SJCRH30 (cell line): ENCODE measurements at places on chromosomes 2 and 18. TPM values are rescaled to one million over a fixed set of nuclear protein-coding genes. Genes with fewer than 3 reads are reported as not detected.

MAP3K19 gene
- not detected in 2 replicates for total RNA-seq

GRCh38 chr2:205681401-205682238, 681 bp upstream of the NRP2 start:
- H3K36me3 ChIP-seq: no peaks in the 10 kb centered on the region
- peaks cover 16% of the 10 kb centered on the region for H3K4me1 ChIP-seq
- peak; percentile 45 for DNase-seq
- H3K4me3 ChIP-seq: peak overlapping the region; percentile 65

GRCh38 chr18:59140302-59140885, 710 bp downstream of the SEC11C start:
- no peak overlapping the region for H3K27ac ChIP-seq
- DNase-seq: peak; percentile 28
- peak overlapping the region; percentile 74 for H3K4me3 ChIP-seq
- H3K36me3 ChIP-seq: no peaks in the 10 kb centered on the region
- no peaks in the 10 kb centered on the region for H3K27me3 ChIP-seq
- no peaks in the 10 kb centered on the region for H3K4me1 ChIP-seq

GALNT14 gene
- not detected in 2 replicates for total RNA-seq

- H3K36me3 ChIP-seq: no peaks in the 10 kb centered on the region
- DNase-seq: no peak
- H3K27me3 ChIP-seq: no peaks in the 10 kb centered on the region
- no peak overlapping the region for H3K4me3 ChIP-seq
Measured at GRCh38 chr2:168600949-168601348, 144.9 kb downstream of the CERS6 start.

- H3K4me3 ChIP-seq: no peak overlapping the region
- peaks cover 6% of the 10 kb centered on the region; the same call in 1 of the 2 replicates for H3K4me1 ChIP-seq
- H3K27ac ChIP-seq: no peak overlapping the region
- no peaks in the 10 kb centered on the region for H3K27me3 ChIP-seq
Measured at GRCh38 chr2:101609433-101609832, 88.1 kb upstream of the MAP4K4 start.

- no peaks in the 10 kb centered on the region for H3K4me1 ChIP-seq
- no peak for DNase-seq
- no peaks in the 10 kb centered on the region for H3K27me3 ChIP-seq
- no peak overlapping the region for H3K27ac ChIP-seq
- no peaks in the 10 kb centered on the region for H3K36me3 ChIP-seq
- no peak overlapping the region for H3K4me3 ChIP-seq
Measured at GRCh38 chr2:100057901-100058261, 84.5 kb downstream of the AFF3 start.

GRCh38 chr2:219160186-219161017, at the start of gene NHEJ1:
TSS of gene NHEJ1 (minus strand) at chr2:219160815. CDS start at chr2:219158362, 2,453 bp downstream.
- peak within 1 kb of the TSS; percentile 71 for H3K27ac ChIP-seq
- no peaks in the 10 kb centered on the region for H3K36me3 ChIP-seq
- 0 out of 2 replicates have a peak, but pooled peaks cover 8% of the 10 kb centered on the region for H3K4me1 ChIP-seq
- H3K4me3 ChIP-seq: peak within 1 kb of the TSS; percentile 72
- no peaks in the 10 kb centered on the region for H3K27me3 ChIP-seq

DNA sequence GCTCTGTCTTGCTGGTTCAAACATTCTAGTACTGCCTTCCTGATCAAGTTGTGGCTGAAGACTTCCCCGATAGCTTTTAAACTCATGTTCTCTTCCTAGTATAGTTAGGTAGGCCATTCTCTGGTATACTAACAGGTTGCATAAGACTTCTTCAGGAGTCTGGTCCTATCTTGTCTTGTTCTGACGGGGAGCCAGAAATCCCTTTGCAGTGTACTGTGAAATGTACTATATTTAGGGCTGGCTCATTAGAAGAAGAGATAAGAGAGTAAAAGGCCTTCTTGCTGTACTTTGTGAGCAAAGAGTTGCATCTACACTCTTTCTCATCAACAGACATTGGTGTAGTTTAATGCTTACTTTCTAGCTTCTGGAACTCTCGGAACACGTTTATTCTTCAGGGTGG, 331.9 kb downstream of the NUP35 start:
- H3K4me3 ChIP-seq: no peak overlapping the region
- no peak for DNase-seq

- H3K27ac ChIP-seq: no peak overlapping the region
- no peaks in the 10 kb centered on the region for H3K36me3 ChIP-seq
- DNase-seq: no peak
- no peaks in the 10 kb centered on the region for H3K27me3 ChIP-seq
- no peak overlapping the region for H3K4me3 ChIP-seq
Measured at GRCh38 chr2:3620834-3621233, 25.9 kb downstream of the COLEC11 start.

GRCh38 chr18:78739882-78740677, 239.5 kb upstream of the SALL3 start:
- no peaks in the 10 kb centered on the region for H3K4me1 ChIP-seq
- no peaks in the 10 kb centered on the region for H3K27me3 ChIP-seq
- H3K4me3 ChIP-seq: no peak overlapping the region
- H3K27ac ChIP-seq: no peak overlapping the region

ZBTB7C gene
- total RNA-seq: 0.03 TPM in 1 of 2 replicates, not detected in the other

- peaks cover 5% of the 10 kb centered on the region; the same call in 1 of the 2 replicates for H3K4me1 ChIP-seq
- no peaks in the 10 kb centered on the region for H3K27me3 ChIP-seq
- no peaks in the 10 kb centered on the region for H3K36me3 ChIP-seq
- no peak for DNase-seq
Measured at GRCh38 chr18:24055009-24055804, 40.7 kb downstream of the TTC39C start.

SMIM21 gene
- not detected in 2 replicates for total RNA-seq

DNA sequence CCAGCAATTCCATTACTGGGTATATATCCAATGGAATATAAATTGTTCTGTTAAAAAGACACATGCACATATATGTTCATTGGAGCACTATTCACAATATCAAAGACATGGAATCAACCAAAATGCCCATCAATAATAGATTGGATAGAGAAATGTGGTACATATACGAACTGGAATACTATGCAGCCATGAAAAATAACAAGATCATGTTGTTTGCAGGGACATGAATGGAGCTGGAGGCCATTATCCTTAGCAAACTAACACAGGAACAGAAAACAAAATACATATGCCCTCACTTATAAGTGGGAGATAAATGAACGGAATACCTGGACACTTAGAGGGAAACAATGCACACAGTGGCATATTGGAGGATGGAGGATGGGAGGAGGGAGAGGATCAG, 355.8 kb downstream of the CCDC85A start:
- no peaks in the 10 kb centered on the region for H3K36me3 ChIP-seq
- 0 out of 2 replicates have a peak, but pooled peaks cover 4% of the 10 kb centered on the region for H3K27me3 ChIP-seq
- no peak for DNase-seq
- no peaks in the 10 kb centered on the region for H3K4me1 ChIP-seq
- no peak overlapping the region for H3K27ac ChIP-seq

- H3K27ac ChIP-seq: no peak overlapping the region
- DNase-seq: no peak
- no peaks in the 10 kb centered on the region for H3K36me3 ChIP-seq
- no peaks in the 10 kb centered on the region; the same call in 1 of the 2 replicates for H3K27me3 ChIP-seq
- peaks cover 3% of the 10 kb centered on the region; the same call in 1 of the 2 replicates for H3K4me1 ChIP-seq
Measured at GRCh38 chr2:116319935-116320334, 1494.6 kb upstream of the DDX18 start.

DNA sequence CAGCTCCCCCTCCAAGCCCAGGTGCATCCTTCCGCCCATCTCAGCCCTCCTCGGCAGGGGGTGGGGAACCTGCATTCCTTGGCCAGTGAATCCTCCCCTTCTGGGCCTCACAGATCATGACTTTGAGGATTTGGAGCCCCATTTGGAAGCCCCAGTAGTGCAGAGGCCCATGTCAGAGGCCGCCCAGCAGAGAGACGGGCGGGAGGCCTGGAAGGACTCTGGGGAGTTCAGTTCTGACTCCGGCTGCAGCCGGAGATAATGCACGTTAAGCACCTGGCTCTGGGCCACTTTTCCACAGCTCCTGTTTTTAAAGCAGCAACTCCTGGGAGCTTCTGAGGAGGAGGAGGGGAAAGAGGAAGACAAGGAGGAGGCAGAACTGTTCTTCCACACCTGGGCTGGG, 14.9 kb downstream of the ATOH8 start:
- H3K27me3 ChIP-seq: no peaks in the 10 kb centered on the region
- H3K4me3 ChIP-seq: no peak overlapping the region
- DNase-seq: peak; percentile 82
- peak overlapping the region; percentile 95 for H3K27ac ChIP-seq
- H3K4me1 ChIP-seq: peaks cover 91% of the 10 kb centered on the region

- H3K27me3 ChIP-seq: no peaks in the 10 kb centered on the region
- no peak overlapping the region for H3K27ac ChIP-seq
Measured at GRCh38 chr2:135257383-135258090, 205.4 kb downstream of the RAB3GAP1 start.

KCNG2 gene
- not detected in 2 replicates for total RNA-seq

FEV gene
- total RNA-seq: not detected in 2 replicates

- H3K27ac ChIP-seq: no peak overlapping the region
- DNase-seq: no peak
- no peaks in the 10 kb centered on the region for H3K27me3 ChIP-seq
- H3K4me3 ChIP-seq: peak overlapping the region; percentile 84
- H3K4me1 ChIP-seq: 0 out of 2 replicates have a peak, but pooled peaks cover 4% of the 10 kb centered on the region
Measured at GRCh38 chr2:169823996-169824372, 721 bp downstream of the METTL5 start.

HOXD12 gene
- 0.10 TPM in 1 of 2 replicates, not detected in the other for total RNA-seq

- H3K4me3 ChIP-seq: no peak overlapping the region
- no peak for DNase-seq
- H3K4me1 ChIP-seq: peaks cover 5% of the 10 kb centered on the region
- no peaks in the 10 kb centered on the region for H3K27me3 ChIP-seq
- H3K27ac ChIP-seq: no peak overlapping the region
Measured at GRCh38 chr2:176409671-176410070, 140.4 kb downstream of the MTX2 start.

DNA sequence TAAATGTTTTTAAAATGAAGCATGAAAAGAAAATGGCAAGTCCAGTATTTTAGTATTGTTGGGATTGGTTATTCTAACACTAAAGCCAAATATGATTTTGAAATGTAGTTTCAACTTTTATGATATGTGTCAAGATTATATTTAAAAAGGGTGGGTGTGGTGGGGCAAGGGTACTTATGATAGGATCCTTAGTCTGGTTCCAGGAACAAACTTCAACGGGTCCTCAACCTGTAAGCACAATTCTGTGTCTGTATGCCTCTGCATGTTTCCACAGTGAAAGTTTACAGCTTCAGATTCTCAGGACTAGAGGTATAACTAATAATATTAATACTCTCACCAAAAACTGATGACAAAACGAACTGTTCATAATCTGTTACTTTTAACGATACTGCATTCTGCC, 5.8 kb downstream of the USP34 start:
- H3K4me3 ChIP-seq: no peak overlapping the region
- no peaks in the 10 kb centered on the region for H3K4me1 ChIP-seq
- no peak for DNase-seq
- no peak overlapping the region for H3K27ac ChIP-seq
- peaks cover 21% of the 10 kb centered on the region for H3K36me3 ChIP-seq

NAT8 gene
- not detected in 2 replicates for total RNA-seq

- H3K27me3 ChIP-seq: no peaks in the 10 kb centered on the region
- H3K27ac ChIP-seq: no peak overlapping the region
- DNase-seq: no peak
- no peaks in the 10 kb centered on the region for H3K4me1 ChIP-seq
Measured at GRCh38 chr2:135650721-135651120, 90.9 kb upstream of the UBXN4 start.

DNA sequence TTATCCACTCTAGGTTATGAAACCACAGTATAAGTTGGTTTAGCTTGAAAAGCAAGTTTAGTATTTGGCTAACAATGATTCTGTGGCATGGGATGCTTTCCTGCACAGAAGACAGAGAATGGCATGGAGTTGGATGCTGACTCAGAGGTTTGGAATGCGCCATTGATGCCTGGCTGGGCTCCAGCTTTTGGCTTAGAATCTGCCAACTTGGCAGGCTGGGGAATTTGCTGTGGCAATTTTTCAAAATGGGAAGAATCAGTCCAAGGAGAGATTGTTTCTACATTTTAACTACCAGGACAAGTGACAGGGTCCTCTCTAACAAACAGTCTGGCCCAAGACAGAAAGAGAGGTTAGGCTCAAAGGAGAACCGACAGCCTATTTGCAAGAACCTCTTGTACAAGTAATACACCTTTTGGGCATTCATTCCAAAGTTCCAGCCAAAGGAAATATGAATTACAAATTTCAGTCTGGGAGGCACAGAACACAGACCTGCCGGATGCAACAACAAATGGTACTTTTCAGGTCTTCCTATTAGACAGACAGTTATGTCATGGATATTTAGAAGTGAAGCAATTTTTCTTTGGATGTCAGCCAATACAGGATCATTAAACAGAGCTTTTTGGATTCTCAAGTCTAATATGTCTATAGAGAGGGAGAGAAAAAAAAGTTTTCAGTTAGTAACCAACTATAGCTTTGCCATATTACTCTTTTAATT, 1027.7 kb downstream of the TMEM182 start:
- H3K4me3 ChIP-seq: peak overlapping the region; percentile 6; the same call in 1 of the 2 replicates
- peaks cover 35% of the 10 kb centered on the region for H3K4me1 ChIP-seq
- H3K36me3 ChIP-seq: no peaks in the 10 kb centered on the region
- DNase-seq: peak; percentile 76
- peak overlapping the region; percentile 73 for H3K27ac ChIP-seq

DNA sequence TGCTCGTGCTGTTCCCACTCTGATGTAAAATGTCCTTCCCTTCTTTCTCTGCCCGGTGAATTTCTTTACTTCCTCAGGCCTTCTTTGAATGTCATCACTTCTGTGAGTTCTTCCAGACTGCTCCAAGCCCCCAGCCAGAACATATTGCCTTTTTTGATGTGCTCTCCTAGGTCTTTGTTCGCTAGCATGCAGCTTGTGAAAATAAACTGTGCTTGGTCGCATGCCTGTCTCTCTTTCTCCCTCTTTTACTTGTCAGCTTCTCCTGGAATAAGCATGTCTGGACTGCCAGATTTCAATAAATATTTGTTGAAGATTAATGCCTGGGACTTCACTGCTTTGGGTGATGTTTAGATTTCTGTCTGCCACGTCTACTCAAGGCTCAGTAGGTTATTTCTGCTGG, 82.7 kb upstream of the ARHGAP28 start:
- H3K4me3 ChIP-seq: no peak overlapping the region
- DNase-seq: no peak
- H3K27me3 ChIP-seq: no peaks in the 10 kb centered on the region
- no peaks in the 10 kb centered on the region for H3K36me3 ChIP-seq

GRCh38 chr2:129378186-129378585, 601.3 kb upstream of the RAB6C start:
- H3K27me3 ChIP-seq: no peaks in the 10 kb centered on the region
- no peak for DNase-seq
- no peaks in the 10 kb centered on the region for H3K4me1 ChIP-seq
- no peak overlapping the region for H3K4me3 ChIP-seq
- H3K27ac ChIP-seq: no peak overlapping the region
- H3K36me3 ChIP-seq: no peaks in the 10 kb centered on the region

- H3K4me1 ChIP-seq: peaks cover 86% of the 10 kb centered on the region
- peak overlapping the region; percentile 82 for H3K27ac ChIP-seq
- H3K27me3 ChIP-seq: no peaks in the 10 kb centered on the region
- H3K4me3 ChIP-seq: no peak overlapping the region
Measured at GRCh38 chr2:16625201-16625729, 40.4 kb downstream of the CYRIA start.

SP3 gene
- total RNA-seq: 133 and 148 TPM in 2 replicates

PPP1R1C gene
- not detected in 2 replicates for total RNA-seq
